ENCODE measurements at places on chromosomes 12 and 14.
A peak's percentile ranks its signal among the peaks of the same experiment; 100 is the strongest.

GRCh38 chr12:4813741-4814140 lies 93.5 kb downstream of the GALNT8 start:
- no peak for DNase-seq

GRCh38 chr14:73220061-73220460 lies 17.2 kb upstream of the PAPLN start:
- no peak for DNase-seq

- DNase-seq, result no peak
Measured at GRCh38 chr14:39451811-39452210, 19.6 kb upstream of the FBXO33 start.

- DNase-seq, result peak; percentile 65
Measured at GRCh38 chr12:89671469-89671868, 37.2 kb downstream of the ATP2B1 start.

DNA sequence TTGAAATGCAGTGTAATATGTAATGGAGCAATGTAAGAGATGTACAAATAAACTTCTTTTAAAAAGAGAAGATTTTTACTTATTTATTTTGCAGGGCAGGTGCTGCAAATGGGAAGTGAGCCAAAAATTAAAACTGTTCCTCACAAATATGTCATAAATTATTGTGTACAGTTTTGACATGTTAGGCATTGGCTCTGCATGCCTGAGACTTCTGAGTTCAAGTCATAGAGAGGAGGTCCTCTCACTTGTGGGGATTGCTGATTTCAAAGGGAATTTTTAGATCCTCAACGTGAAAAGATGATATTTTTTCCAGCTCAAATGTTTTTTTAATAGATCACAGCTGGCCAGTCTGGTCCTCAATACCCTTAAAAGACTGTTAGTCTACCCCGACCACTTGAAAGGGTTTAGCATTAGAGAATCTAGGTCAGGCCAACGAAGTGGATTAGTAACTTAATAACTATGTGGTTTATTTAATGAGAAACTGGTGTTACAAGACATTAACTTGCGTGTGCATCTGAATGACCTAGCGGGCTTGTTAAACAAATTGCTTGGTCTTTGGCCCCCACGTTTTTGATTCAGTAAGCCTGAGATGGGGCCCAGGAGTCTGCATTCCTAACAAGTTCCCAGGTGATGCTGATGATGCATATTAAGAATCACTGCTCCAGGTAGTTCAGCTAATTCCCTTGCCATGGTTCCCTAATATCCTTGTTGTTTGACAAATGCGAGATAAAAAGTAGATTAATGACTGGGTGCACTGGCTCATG lies 30.9 kb upstream of the WDR89 start:
- peak; percentile 48 for DNase-seq

DNA sequence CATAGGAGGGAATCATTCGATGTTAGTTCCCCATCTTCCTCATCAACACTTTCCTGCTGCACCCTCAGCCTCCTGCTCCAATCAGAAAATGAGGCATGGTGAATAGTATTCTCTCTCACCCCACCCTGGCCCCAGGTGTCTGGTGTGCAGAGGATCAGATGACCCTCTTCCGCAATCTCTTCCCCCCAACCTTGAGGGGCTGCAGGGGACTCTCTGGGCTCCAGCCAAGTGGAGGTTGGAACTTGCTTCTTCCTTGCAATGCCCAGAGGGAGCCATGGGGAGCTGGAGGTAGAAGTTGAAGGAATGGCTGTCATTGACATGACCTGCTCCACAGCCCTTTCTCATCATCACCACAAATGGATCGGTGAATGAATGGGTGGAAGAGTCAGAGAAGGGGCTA lies 20.2 kb upstream of the ESRRB start:
- no peak for DNase-seq

GRCh38 chr12:119802472-119802871 lies 74.6 kb downstream of the CIT start:
- peak; percentile 82 for DNase-seq

- DNase-seq, result no peak
Measured at GRCh38 chr14:59998564-59998963, 78.6 kb downstream of the LRRC9 start.

DNA sequence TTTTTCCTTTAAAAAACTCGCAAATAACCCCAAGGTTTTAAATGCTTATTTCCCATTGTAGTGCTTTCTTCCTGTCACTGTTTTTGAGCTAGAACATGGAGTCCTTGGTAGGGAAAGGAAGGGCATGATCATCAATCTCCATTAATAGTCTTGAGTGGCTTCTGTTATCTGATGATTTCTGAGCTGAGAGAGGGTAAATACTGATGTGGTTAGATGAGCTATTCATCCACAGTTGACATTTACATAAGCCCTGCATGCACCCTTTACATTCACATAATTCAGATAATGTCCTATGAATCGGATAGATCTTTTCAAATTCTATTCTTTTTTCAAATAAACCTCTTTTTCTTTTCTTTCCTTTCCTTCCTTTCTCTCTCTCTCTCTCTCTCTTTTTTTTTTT lies 81.4 kb downstream of the NTN4 start:
- no peak for DNase-seq

- no peak for DNase-seq
Measured at GRCh38 chr14:91261115-91261514, 16.6 kb upstream of the GPR68 start.

DNA sequence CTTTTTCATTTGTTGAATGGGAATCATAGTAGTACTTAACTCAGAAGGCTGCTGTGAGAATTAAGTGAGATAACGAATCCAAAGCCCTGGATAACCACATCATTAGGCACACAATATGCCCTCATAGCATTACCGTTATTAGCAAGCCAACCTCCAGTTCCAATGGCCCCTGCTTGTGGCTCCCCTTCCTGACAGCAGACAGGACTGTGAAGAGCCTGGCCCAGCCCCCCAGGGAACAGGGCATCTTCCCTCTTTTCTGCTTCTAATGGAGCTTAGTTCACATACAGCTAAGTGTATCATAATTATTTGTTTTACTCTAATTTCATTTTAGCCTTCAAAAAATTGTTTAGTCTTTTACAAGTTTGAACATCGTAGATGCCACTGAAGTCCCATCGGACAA lies 39.7 kb downstream of the DHRS2 start:
- DNase-seq, result no peak

GRCh38 chr12:14886271-14886670 lies 617 bp upstream of the MGP start:
- no peak for DNase-seq

DNA sequence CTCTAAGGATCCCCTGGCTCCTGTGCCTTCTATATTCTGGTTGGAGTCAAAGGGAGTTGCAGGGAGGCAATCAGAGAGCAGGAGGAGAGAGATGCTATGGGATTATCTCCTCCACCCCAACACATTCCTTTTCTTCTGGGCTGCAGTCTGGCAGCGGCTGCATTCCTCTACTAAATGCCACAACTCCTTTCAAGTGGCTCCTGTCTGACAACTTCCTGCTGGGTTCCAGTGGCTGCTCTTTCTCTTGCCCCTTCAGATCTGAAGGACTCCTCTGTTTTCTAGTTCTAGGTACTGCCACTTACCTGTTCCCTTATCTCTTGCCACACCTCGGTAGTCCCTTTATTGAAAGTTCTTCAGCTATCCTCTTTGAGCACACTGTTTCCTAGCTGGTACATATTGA lies 425.0 kb downstream of the SNAPC1 start:
- DNase-seq, result no peak

DNA sequence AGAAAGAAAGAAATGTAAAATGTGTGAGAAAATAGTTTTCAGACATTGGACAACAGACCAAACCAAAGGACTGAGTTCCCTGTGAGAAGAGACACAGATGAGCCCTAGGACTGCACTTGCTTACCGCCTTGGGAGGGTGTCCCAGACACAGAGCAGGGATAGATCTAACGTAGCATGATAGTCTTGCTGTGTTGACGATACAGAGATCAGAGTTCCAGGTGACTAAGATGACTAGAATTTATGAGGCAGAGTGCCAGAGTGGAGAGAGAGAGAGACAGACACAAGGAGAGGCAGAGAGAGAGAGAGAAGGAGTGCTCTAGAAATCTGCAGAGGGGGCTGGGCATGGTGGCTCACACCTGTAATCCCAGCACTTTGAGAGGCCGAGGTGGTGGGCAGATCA lies 148.2 kb upstream of the LMNTD1 start:
- DNase-seq, result peak; percentile 39

GRCh38 chr14:89290813-89291212 lies 126.2 kb downstream of the FOXN3 start:
- DNase-seq, result no peak

GRCh38 chr12:132323171-132324010 lies 6.0 kb downstream of the GALNT9 start:
- no peak for DNase-seq

DNA sequence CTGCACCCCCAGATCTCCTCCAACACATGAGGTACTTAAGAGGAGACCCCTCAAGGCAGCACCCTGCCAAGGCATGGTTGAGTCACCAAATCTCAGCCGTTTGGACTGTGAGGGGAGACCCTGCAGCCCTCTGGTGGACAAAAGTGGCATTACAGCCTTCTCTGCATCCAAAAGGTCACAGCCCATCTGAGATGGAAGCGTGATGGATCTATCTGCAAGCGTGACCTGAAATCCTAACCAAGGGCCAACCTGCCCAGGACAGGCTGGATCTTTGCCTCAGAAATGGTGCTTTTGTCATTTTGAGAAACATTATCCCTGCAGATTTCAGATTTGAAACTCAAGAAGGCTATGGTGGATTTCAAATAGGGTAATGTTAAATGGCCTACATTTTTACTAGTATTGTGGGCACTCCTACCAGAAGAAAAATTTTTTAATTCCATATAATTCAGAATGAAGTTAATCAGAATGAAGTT lies 23.7 kb upstream of the DHRS4 start:
- peak; percentile 48 for DNase-seq
